ENCODE measurements at places on chromosomes 16 and 17.

GRCh38 chr17:72152387-72152929 is 31.6 kb downstream of the SOX9 start:
- DNase-seq, result no peak

DNA sequence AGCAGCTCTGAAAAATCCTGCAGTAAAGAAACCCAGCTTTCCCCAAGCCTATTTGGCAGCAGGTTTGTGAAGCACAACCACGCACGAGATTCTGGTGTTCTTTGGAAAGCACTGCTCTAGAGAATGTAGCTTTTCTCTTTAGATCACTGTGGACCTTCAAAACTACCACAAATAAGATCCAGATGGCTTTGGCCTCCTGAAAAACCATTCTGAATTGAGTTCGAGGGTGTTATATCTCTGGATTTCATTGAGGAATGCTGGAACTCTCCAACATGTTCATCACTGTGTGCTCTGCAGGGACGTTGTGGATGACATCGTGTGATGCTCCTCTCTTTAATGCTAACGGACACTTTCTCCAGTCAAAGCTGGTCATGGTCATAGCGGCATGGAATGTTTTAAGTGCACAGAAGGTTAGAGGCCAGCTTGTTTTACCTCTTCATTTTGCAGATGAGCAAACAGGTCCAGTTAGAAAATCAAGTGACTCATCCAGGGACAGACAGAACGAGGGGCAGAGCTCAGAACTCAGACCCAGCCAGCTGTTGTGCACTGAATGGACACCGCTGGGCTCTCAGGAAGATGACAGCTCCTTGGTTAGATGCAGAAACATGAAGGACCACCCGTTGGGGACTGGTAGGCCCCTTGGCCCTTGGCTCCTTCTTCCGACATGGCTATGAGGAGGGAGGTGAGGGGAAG is 37.2 kb downstream of the CCDC42 start:
- DNase-seq, result no peak

GRCh38 chr16:48444574-48444973 is 59.4 kb upstream of the SIAH1 start:
- no peak for DNase-seq

- DNase-seq, result no peak
Observed at GRCh38 chr17:61574542-61575351, 16.3 kb downstream of the NACA2 start.

- no peak for DNase-seq
Observed at GRCh38 chr17:39699818-39700147, at the start of gene ERBB2. ERBB2 (plus strand) TSS chr17:39700064; CDS start chr17:39700239, 175 bp downstream.

GRCh38 chr17:78147315-78147998 is 1.3 kb downstream of the C17orf99 start:
- no peak for DNase-seq

- no peak for DNase-seq
Observed at GRCh38 chr17:74529243-74529642, 2.0 kb downstream of the CD300LB start.

DNA sequence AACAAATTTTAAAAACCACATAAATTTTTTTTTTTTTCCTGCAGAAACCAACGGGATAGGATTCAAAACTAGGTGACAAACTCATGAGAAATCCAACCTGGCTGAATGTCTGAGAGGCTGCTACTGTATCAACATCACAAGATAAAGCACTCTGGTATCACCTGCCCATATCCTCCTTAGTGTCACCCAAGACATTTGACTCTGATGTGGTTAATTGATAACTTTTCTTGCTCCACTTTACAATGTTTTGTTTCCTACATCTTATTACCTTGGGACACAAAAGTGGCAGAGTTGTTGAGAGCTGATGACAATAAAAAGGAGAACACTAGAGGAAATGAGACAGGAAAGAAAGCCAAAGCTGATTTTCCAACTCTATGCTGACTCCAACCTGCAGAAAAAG is 4.0 kb upstream of the FBXL20 start:
- no peak for DNase-seq

- peak; percentile 94 for DNase-seq
Observed at GRCh38 chr17:18158022-18158600, 25.5 kb upstream of the ALKBH5 start.

DNA sequence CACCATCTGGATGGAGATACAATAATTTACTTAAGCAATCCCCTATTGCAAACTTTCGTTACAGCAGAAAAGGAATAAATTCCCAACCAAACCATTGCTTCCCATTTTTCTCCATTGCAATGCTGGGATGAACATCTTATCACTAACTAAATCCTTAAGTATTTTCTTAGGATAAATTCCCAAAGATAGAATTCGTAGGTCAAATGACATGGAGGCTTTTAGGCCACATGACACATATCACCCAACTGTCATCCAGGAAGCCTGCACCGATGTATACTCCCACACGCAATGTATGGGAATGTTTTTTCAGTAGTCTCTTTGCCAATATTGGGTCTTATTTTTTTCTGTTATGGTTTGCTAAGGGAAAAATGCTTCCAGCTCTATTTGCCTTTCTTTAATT is 1.6 kb upstream of the TLCD2 start:
- no peak for DNase-seq

GRCh38 chr17:59696682-59697277 is 10.4 kb downstream of the PTRH2 start:
- no peak for DNase-seq

GRCh38 chr17:40582328-40582901 is 17.1 kb upstream of the CCR7 start:
- no peak for DNase-seq

DNA sequence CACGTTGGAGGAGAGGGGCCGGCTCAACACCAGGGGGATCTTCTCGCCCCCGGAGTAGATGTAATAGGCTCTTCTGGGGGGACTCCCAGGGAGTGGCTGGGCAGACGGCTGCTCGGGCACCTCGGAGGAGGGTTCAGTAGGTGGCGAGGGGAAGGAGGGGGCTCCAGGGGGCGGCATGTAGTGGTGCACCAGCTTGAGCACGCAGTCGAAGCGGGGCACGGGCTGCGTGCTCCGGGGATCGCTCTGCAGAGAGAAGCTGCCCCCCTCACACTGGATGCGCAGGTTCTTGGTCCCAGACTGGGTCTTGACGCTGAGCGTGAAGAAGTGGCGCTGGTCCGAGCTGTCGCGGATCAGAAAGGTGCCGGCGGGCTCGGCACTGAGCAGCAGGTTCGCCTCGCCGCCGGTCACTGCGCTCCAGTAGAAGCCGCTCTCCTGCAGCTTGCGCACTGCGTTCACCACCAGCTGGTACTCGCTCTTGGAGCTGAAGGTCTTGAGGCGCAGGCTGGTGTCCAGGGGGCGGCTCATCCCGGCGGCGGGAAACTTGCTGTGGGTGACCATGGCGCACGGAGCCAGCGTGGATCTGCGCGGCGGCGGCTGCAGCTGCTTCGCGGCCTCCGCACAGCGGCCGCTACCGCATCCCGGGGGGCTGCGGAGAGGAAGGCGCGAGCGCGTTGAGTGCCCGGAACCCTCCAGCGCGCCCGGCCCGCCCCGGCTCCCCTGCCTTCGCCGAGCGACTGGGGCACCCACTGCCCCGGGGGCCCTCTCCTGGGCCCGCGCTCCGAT is 1.1 kb downstream of the SOCS3 start:
- no peak for DNase-seq

GRCh38 chr16:59514651-59515050 is 780.5 kb upstream of the GOT2 start:
- DNase-seq, result no peak

- no peak for DNase-seq
Observed at GRCh38 chr16:25087761-25088160, 23.8 kb upstream of the LCMT1 start.

DNA sequence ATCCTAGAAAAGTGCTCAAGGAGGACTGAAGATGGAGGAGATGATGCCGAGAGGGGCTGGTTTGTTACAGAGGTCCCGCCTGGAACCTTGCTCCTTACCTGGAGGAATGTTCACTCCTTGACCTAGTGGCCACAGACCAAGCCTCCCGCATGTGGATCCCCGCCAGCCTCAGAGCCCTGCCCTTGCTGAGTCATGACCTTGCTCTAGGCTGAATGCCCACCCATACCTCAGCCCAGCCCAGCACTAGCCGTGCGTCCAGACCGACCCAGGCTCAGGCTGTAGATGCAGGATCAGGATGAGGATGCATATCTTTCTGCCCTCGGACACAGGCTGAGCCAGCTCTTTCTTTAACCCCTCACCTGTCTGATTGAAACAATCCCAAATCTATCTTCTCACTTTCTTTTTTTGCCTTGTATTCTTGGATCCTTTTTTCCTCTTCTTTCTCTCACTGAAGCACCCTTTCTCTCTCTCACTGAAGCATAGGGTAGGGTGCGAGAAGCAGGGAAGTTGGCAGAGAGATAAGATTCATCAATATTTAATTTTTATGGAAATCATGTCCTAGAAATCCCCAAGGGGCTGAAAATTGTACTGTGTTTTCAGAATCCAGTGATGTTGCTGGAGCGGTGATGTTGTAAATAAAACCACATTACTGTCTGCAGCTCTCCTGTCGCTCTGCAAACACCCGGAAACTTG is 34.9 kb downstream of the WSCD1 start:
- no peak for DNase-seq

GRCh38 chr17:57281887-57282286 is 25.6 kb downstream of the MSI2 start:
- DNase-seq, result no peak

DNA sequence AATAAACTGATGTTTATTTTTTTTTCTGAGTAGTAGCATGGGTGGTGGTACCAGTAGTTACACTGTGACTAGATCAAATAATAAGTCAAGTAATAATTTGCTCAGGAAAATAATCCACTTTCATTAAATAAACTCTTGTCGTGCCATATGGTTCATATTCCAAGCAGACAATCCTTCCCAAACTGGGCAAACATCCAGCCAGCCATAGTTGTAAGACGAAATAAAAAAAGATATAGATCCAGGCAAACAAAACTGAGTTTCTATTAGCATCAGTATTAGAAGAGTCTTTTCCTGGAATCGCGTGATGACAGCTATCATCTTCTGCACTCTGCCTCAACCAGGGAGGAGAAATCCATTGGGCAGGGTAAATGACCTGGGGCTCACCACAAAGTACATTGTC is 508.4 kb upstream of the GOT2 start:
- DNase-seq, result no peak

DNA sequence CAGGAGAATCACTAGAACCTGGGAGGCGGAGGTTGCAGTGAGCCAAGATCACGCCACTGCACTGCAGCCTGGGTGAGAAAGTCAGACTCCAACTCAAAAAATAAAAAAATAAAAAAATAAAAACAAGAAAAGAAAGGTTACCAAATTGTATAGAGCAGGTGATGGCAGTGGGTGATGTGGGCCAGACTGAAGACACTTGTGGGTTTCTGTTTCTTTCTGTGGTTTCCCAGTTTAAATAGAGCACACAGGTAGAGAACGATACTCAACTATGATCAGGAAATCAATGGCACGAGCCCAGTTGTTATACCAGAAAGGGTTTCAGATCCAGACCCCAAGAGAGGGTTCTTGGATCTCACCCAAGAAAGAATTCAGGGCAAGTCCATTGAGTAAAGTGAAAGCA is 32.6 kb downstream of the NUBP1 start:
- DNase-seq, result no peak

DNA sequence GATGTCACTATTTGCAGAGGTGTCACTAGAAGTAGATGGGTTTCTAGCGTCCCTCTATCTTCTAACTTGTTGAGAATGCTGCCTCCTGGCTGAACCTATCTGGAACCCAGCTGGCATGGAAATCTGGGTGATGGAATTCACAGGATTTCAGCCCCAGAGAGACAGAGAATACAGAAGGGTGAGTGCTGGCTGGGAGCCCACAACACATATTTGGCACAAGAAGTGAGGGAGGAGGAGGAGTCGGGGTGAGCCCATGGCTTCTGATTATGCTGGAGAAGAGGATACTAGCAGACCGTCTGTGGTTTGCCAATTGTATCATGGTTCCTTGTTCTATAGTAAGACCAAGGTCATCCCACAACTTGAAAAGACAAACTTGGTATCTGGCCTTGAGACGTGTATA is 557.8 kb upstream of the SALL1 start:
- no peak for DNase-seq

- DNase-seq, result peak; percentile 13
Observed at GRCh38 chr16:81779536-81780320, 637 bp downstream of the PLCG2 start.

- no peak for DNase-seq
Observed at GRCh38 chr17:27564463-27564862, 66.5 kb upstream of the LGALS9 start.

DNA sequence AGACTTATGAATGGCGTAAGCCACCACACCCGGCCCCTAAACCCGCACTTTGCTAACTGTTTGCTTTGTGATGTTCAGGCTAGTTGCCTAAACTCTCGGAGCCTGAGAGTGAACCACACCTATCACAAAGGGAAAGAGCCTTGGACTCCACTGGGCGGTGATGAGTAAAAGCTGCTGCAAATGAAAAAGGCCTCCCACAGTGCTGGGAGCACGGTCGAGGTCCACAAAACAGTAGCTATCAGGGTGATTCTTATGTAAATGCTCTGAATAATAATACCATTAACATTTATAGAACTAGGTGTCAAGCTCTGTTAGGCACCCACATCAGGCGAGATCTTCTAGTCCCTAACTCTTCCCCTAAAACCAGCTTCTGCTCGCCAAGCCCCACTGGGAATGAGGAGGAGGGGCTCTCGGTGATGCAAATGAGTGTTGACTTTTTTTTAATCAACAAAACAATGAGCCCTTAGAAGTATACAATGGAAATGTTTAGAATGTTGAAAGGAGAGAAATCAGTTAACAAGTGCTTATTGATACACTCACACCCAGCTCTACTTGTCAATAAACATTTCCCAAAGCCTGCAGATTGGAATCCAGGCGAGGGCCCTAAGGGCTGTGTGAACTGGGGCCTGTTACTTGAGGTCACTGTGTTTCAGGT is 19.8 kb downstream of the FBRS start:
- no peak for DNase-seq

DNA sequence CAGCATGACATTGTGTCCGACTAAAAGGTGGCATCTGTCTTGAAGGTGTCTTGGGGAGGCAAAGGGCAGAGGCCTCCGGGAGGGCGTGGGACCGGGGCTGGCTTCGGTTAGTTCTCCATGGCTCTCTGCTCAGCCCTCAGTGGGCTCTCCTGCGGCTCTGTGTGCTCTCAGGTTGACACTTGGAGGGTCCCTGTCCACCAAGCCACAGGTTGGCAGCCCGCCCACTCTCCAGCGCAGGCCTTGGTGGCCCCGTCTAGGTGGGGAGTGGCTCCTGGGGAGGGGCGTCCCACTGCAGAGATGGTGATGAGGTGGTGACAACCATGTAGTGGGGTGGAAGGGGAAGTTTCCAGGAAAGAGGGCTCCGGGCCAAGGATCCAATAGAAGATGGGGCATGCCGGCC is 31.6 kb downstream of the ADGRG5 start:
- no peak for DNase-seq

GRCh38 chr17:72984145-72984925 is 108.2 kb downstream of the SLC39A11 start:
- no peak for DNase-seq

DNA sequence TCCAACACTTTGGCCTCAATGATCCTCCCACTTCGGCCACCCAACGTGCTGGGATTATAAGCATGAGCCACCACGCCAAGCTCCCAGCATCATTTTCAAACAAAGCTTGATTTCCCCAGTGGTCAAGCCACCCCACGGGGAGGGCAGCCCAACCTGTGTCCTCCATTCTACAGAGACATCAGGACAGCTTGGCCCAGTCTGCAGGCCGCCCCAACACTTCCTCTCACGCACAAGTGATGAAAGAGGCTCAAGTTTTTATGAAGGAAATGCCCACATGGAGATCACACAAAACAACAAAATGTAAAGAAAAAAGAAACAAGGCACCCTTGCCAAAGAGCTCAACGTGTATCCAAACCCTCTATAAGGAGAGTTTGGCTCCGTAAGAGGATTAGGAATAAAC is 112.4 kb downstream of the XYLT1 start:
- DNase-seq, result no peak

- DNase-seq, result no peak
Observed at GRCh38 chr16:30457743-30458560, 12.3 kb upstream of the SEPHS2 start.

Data from central memory CD8-positive, alpha-beta T cell (primary cell).